ENCODE measurements at places on chromosomes 1 and 21. TPM values are rescaled to one million over a fixed set of nuclear protein-coding genes. Genes with fewer than 3 reads are reported as not detected.

DNA sequence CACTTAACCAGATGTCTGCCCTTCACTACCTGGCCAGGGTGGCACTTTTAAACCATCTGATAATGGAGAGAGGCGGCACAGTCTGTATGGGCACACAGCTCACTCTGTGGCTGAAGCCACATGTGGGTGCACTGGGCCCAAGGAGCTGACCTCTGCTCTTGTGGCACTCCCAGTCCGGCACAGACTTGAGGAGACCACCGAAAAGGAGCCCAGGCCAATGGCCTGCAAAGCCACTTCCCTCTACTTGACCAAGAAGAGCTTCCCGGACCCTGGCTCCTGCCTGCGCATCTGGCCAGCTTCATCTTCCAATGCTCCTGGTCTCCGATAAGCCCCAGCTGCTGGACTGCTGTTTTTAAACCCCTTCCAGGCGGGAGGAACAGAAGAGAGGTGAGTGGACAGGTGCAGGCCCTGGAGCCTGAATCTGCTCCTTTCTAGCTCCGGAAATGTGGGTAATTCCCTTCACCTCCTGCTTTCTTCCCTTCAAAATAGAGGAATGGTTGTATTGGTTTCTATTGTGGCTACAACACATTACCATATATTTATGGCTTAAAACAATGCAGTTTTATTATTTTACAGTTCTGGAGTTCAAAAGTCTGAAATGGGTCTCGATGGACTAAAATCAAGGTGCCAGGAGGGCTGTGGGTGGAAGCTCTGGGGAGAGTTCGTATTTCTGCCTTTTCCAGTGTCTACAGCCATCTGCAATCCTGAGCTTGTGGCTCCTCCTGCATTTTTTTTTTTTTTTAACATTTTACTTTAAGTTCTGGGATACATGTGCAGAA lies 11.6 kb downstream of the GNG4 start:
- no peak for DNase-seq

GRCh38 chr1:204751480-204751879 lies 65.9 kb upstream of the LRRN2 start:
- DNase-seq, result no peak

The MROH7 gene
- total RNA-seq, result 4.5 TPM

The ADAM30 gene
- not detected for total RNA-seq

The ITLN2 gene
- total RNA-seq, result not detected

- DNase-seq, result peak; percentile 55
Measured at GRCh38 chr21:44485254-44485793, 30.0 kb downstream of the LRRC3 start.

- DNase-seq, result no peak
Measured at GRCh38 chr1:214364786-214365295, 83.9 kb downstream of the SMYD2 start.

The OR2T29 gene
- not detected for total RNA-seq

The CD1B gene
- not detected for total RNA-seq

DNA sequence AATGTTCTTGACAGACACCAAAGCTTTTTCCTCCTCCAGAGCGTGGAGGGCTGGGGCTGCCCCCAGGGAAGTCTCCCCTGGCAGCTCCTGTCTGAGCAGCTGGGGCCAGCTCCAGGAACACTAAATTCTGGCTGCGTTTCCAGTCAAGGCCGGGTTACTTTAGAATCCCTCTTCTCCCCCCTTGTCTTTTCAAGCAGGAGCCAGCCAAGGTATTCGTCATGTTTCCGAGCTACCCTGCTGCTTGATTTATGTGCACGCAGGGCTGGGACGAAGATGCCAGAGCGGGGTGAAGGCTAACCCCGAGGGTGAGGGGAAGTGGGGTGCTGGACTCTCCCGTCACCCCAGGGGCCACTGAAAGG lies 68.1 kb upstream of the ANGPTL1 start:
- DNase-seq, result peak; percentile 86

The MMP23B gene
- 25.1 TPM for total RNA-seq

- no peak for DNase-seq
Measured at GRCh38 chr1:47963568-47964358, 33.4 kb downstream of the TRABD2B start.

DNA sequence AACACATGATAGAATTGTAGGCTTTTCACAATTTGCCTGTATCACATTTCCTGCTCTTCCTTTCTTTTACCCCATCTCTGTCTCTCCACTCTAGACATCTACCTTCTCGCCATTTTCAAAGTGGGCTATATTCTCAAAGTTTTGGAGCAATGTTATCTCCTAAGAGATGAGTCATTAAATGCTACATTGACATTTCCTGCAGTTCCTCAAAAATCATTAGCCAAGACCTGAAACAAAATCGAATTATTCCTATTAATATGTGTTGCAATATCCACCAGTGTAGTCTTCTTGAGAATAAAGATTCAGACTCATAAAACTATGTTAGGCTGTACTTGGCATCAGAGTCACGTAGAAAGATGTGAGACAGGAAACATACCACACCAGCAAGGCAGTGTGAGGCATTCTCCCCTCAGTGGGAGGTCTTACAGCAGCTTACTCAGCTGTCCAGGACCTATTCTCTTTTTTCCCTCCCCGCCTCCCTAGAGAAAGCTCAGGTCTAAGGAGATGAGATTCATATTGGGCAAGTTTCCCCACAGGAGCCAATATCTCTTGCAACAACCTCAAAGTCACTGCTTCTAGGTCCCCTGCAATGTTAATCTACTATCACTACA lies 38.8 kb downstream of the FRRS1 start:
- DNase-seq, result no peak

The DIRAS3 gene
- 22.9 TPM for total RNA-seq

GRCh38 chr1:33661811-33662454 lies 189.5 kb downstream of the ZSCAN20 start:
- no peak for DNase-seq

- DNase-seq, result no peak
Measured at GRCh38 chr1:14603645-14604044, 5.2 kb downstream of the KAZN start.

The PALMD gene
- total RNA-seq, result 114 TPM

GRCh38 chr1:227883073-227883520 lies 64.6 kb downstream of the WNT9A start:
- DNase-seq, result no peak

- DNase-seq, result peak; percentile 83
Measured at GRCh38 chr1:43147625-43148327, 24.3 kb downstream of the EBNA1BP2 start.

DNA sequence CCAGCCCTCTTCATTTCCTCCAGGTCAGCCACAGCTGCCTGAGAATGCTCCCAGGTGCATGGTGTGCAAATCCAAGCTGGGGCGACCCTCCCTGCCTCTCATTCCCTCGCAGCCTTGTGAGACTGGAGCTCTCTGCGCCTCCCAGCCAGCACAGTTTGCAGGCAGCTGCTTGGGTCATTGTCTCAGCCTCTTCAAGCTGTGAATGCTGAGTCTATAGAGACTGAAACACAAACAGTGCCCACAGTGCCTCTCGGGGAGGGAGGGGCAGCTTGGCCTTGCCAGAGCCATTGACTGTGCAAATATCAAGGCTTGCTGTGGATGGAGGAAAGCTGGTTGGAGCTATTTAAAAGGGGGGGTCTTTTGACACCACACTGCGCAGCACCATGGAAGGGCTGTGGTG lies 10.6 kb downstream of the PLXNA2 start:
- no peak for DNase-seq

The FAM78B gene
- total RNA-seq, result 4.2 TPM

- peak; percentile 65 for DNase-seq
Measured at GRCh38 chr1:27342778-27343638, 1.2 kb downstream of the SYTL1 start.

- DNase-seq, result no peak
Measured at GRCh38 chr1:219792337-219793021, 135.9 kb downstream of the SLC30A10 start.

GRCh38 chr1:192951691-192952460 lies 107.3 kb downstream of the UCHL5 start:
- DNase-seq, result no peak

DNA sequence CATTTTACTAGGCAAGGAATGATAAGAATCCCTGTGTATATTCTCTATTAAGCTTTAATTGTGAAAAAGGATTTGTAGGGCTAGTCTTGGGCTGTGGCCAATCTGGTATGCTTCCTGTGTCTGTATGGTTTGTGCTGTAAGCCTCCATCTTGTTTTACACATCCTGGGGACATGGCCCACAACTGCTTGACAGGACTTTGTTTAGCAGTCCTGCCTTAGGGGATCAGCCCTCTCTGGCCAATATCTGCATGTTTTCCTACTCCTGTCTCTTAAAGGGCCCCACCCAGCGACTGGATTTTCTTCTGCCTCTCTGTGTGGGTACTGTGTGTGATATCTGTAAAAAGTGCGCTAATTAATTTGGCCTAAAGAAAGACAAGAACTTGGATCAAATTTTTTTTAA lies 813.2 kb downstream of the PLA2G4A start:
- no peak for DNase-seq

GRCh38 chr1:26879793-26880192 lies 10.3 kb downstream of the GPN2 start:
- no peak for DNase-seq

The LCE1C gene
- not detected for total RNA-seq

DNA sequence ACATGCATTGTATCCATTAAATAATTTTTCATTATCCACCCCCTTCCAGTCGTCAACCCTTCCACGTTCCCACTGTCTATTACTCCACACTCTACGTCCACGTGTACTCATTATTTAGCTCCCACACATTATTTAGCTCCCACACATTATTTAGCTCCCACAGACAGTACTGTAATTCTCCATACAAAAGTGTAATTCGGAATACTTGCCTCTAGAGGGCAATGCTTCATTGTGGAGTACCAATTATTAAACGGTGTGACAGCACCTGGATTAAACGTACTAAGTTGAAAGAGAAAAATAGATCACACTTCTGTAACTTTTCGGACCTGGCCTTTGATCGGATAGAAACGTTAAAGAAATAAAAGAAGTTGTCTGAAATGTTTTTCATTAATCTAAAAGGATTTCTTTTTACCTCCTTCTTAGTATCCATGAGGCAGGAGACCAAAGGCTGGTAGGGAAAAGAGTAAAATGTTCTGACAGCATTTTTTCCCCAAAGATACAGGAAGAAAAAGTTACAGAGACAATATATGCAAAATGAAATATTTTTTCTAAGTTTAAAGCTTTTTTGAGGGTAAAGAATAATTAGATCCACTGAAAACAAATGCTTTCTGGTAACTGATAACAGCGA lies 99.2 kb downstream of the LHX8 start:
- no peak for DNase-seq

DNA sequence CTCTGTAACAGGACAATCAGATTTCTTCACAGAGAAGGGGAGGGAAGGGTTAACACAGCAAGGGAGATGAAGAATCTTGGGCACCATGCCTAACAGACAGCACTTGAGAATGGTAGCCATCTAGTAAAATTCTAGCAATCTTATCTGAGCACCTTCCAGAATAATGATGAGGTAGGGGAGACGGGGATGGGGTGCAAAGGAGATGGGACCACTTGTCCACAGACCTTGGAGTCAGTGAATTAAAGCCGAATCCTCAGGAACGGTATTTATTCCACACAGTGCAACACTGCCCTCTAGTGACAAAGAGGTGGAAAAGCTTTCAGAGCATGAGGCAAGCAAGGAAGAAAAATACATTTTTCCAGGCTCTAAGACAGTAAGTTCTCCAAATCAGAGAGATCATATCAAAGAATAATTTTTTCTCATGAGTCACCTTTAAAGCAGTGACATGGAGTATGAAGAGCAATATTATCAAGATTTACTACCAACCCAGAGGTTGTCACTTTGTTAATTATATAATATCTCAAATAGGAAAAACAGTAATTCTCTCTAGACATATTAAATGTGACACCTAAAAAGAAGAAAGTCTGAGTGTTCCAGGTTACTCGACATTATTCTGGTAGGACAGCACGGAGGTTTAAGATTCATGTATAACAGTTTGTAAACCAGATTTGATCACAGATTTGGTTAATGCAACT lies 43.3 kb upstream of the LPAR3 start:
- DNase-seq, result no peak

The NCAM2 gene
- total RNA-seq, result 4.3 TPM

- DNase-seq, result no peak
Measured at GRCh38 chr1:181179279-181179986, 90.9 kb downstream of the IER5 start.

DNA sequence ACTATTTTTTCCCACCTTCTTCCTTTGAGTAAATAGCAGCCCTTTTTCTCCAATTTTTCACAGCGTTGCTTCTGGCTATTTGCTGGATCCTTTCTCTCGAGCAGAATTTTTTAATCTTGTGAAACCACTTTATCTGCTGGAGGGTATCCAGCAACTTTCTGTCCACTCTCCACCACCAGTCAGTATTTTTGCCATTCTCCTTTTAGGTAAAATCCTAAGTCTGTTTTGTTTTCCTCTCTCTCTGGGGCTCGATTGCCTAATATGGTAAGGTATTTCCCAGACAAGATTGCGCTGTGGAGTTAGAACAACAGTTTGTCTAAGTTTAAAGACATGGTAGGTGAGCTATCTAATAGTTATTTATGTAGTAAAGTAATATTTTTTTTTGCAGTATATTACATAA lies 156.9 kb downstream of the PPP1R12B start:
- no peak for DNase-seq
